AG04450 (cell line): ENCODE measurements at places on chromosomes 7 and 10.

DNA sequence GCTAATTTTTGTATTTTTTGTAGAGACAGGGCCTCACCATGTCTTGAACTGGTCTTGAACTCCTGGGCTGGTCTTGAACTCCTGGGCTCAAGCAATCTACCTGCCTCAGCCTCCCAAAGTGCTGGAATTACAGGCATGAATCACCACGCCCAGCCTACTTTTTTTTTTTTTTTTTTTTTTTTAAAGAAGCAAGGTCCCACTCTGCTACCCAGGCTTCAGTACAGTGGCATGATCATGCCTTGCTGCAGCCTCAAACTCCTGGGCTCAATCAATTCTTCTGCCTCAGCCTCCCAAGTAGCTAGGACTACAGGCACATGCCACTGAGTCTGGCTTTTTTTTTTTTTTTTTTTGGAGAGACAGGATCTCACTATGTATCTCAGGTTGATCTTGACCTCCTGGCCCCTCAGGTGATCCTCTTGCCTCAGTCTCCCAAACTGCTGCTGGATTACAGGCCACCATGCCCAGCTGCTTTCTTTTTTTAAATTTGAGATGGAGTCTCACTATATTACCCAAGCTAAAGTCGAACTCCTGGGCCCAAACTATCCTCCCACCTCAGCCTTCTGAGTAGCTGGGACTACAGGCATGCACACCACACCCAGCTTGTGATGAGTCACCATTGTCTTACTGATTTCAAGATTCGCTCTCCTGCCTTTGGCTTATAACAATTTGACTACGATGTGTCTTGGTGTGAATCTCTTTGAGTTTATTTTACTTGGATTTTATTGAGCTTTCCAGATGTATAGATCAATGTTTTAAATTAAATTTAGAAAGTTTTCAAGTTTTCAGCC is 9.0 kb downstream of the RPEL1 start:
- no peak for DNase-seq

- DNase-seq: no peak
Measured at GRCh38 chr7:18177815-18178660, 150.4 kb upstream of the PRPS1L1 start.

- DNase-seq: peak; percentile 15
Measured at GRCh38 chr7:90271753-90272152, 26.8 kb downstream of the CFAP69 start.

- DNase-seq: no peak
Measured at GRCh38 chr10:3987143-3987974, 202.3 kb upstream of the KLF6 start.

- DNase-seq: peak; percentile 93
Measured at GRCh38 chr7:137953043-137953664, 48.7 kb downstream of the CREB3L2 start.

- DNase-seq: no peak
Measured at GRCh38 chr10:122696687-122697086, 3.0 kb downstream of the C10orf120 start.
